Heart left ventricle (tissue), 16 donors: ENCODE measurements at places on chromosomes 7 and 10. TPM values are rescaled to one million over a fixed set of nuclear protein-coding genes. Genes with fewer than 3 reads are reported as not detected.

Gene TMEM178B
- 58.5 TPM for total RNA-seq

Gene NRP1
- total RNA-seq: 279 TPM

GRCh38 chr10:124319926-124320391 lies 98.8 kb downstream of the OAT start:
- no peak for DNase-seq

DNA sequence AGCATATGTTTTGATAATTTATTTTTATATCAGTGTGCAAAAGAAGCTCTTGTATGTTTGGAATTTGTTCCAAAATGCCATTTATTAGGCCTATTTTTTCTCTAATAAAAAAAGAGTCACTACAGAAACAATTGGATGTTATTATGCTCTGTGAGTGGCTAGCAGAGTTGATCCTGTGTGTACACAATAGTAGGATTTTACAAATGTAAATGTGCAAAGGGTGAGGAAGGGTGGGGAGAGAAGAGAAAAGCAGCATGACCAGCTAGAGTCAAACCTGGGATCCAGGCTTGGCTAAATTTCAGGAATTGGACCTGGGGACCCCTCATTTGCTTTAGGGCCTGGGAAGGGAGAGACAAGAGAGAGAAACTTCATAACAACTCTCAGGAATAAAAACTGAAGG lies 32.5 kb downstream of the SEMA3A start:
- no peak for DNase-seq

- DNase-seq: peak; percentile 63
These were observed 739 bp downstream of the CASP7 start for GRCh38 chr10:113680190-113681111.

DNA sequence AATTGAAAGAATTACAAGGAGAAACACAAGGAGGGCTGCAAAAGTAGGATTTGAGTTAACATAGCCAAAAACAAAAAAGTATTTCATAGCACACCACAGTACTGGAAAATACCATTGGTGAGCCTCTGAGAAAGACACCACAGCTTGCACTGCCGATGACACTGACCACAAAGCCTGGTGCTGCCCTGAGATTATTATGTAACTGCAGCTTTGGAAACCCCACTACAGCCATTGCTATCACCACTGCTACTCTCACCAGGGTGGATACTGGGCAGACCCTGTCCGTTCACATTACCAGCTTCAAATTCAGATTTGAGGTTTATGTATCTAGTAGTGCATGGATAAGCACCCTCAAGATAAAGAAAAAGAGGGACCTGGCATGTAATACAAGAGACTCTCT lies 1246.7 kb upstream of the SORCS1 start:
- DNase-seq: no peak

DNA sequence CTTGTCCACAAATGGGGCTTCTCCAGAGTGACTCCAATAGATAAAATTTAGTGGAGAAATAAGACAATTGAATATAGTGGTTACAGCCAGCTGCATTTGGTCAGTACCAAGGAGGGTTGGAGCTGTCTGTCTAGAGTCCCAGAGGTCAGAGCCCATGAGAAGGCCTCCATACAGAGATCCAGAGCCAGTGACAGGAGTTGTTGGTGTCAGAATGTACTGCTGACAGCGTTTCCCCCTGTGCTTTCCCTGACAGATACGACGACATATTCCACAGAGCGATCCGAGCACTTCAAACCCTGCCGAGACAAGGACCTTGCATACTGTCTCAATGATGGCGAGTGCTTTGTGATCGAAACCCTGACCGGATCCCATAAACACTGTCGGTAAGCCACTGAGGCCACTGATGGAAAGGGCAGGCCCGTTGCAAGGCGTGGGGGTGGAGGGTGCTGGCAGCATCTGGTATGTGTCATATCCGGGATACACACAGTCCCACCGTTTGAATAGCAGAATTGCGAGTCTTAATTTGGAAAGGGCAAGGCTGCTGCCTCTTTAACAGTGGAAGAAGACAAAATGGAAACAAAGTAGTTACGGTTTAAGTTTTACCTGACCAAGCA lies 483.6 kb downstream of the NRG3 start:
- peak; percentile 59 for DNase-seq
